ENCODE measurements at places on chromosomes 1 and 21.

- no peak for DNase-seq
These were observed 208.2 kb upstream of the USP24 start for GRCh38 chr1:55423376-55423775.

DNA sequence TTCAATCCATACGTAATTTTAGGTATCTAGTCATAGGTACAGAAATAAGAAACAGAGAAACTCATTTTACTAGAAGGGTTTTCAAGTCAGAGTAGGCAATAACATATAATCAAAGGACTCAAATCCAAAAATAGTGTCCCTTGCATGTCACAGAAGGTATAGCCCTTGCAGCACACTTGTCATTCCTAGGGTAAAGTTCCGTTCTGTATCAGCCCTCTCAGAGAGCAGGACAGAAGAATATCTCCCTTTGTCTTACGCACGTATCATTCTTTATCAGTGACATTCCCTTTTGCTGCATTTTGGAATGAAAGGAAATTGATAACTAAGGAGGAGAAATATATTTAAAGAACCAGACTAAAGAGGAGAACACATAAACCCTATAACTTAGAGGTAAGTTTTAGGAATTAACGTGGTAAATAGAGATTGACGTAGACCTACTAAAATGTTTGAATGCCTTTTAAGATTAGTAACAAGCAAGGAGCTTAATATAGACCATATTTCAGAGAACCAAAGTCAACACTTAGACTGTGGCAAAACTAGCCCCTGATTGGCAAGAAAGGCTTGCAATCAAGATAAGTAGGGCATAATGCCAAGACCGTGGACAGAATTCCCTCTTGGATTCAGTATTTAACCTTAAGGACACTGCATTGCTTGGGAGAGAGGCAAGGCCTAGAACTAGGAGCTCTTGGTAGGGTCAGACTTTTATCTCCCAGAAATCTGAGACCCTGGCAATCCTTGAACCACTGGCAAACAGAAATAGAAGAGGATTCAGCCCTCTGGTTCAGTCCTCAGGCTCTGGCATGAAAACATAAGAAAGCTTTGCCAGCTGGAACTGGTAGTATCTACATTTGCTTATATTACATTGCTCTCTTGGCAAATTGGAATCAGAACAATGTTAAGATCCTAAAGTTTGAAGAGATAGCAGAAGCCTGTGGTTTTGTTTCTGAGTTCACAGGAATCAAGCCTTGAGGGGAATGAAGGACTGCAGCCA, 232.1 kb downstream of the ASTN1 start:
- DNase-seq, result no peak

DNA sequence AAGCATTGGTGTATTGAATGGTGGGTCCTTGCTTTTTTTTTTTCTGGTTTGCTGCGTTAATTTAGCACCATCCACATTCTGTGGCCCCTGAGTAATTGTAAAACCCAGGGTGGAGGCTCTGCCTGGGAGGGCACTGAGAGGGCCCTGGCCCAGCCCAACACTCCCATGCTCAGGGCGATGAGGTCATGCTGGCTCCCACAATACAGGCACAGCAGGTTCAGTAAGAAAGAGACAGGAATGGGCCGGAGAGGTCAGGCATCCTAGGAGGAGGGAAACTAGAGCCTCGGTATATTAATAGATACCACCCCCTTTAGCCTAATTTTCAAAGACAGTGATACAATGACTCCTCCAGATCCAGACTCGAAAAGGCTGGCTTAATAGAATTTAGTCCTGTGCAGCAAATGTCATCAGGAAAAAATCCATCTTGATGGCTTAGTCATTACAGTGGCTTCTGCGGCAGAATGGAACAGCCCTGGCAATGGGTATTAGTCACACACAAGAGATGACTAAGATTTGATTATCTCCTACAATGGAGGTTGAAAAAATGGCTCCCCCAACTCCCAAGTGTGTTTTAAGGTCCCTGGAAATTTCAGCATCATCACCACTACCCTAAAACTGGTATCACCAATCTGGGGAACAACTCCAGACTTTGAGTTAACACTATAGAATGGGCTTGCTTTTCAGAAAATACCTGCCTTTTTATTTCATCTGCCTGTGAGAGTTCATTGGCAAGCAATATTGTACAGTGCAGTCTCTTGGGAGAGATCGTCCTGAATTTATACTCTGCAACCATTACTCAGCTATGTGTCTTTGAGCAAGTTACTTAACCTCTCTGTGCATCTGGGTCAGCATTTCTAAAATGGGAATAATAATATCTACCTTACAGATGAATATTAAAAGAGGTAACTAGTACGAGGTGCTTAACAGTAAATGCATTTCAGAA, 43.9 kb upstream of the LYST start:
- no peak for DNase-seq

DNA sequence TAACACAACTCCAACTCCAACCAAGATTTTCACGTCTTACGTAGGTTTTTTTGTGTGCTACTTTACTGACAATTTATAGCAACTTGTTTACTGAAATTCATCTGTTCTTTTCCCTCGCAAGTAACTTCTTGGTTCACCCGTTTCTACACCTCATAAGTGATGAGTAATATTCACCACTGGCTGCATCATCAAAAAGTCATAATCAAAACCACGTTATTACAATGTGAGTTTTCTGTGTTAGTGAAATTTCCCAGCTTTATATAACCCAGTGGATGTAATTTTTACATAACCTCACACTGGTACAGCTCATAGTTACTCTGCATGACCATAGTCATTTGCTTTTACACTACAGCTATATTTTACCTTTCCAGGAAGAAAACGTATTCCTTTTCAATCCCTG, 401.1 kb upstream of the LYPLAL1 start:
- DNase-seq, result no peak
